Urinary bladder (tissue), 4 donors: ENCODE measurements at places on chromosomes 2 and 18. TPM values are rescaled to one million over a fixed set of nuclear protein-coding genes. Genes with fewer than 3 reads are reported as not detected.

C2orf78 gene
- polyA plus RNA-seq, result not detected

VIT gene
- 47.4 TPM for polyA plus RNA-seq

IL36G gene
- polyA plus RNA-seq, result not detected

ANKAR gene
- polyA plus RNA-seq, result 3.8 TPM

LYPD6 gene
- polyA plus RNA-seq, result 2.4 TPM

- DNase-seq, result no peak
Measured at GRCh38 chr18:26089293-26090129, 902 bp downstream of the SS18 start.

GRCh38 chr2:201008296-201008829, 44.9 kb upstream of the ORC2 start:
- DNase-seq, result no peak

GRCh38 chr2:105464325-105464724, 65.5 kb upstream of the FHL2 start:
- DNase-seq, result no peak

GRCh38 chr2:3244486-3244885, 133.1 kb downstream of the EIPR1 start:
- DNase-seq, result no peak

DNA sequence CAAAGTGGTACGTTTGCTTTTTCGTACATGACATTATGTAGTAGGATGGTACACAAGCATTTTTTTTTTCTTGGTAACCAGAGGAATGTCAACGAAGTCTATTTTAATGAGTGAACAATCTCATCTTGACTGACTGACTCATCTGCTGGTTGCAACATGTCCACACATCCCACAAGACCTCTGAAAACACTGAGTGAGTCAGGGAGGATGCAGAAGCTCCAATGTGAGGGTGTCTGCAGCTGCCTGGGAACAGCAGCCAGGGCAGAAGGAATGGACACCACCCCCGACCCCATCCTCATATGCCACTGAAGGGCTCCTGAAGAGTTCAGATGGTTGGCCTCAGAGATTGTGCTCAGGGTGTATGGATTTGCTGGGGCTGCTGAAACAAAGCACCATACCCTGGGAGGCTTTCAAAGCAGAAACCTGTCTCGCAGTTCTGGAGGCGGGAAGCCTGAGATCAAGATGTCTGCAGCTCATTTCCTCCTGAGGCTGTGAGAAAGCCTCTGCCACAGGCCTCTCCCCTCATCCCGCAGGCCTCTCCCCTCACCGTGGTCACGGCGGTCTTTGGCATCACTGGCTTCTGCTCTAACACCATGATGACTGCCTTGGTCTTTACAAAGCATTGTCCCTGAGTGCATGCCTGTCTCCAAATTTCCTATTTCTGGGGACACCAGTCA, 124.6 kb downstream of the LRATD1 start:
- no peak for DNase-seq

GRCh38 chr2:157746234-157746950, 117.7 kb upstream of the ACVR1C start:
- DNase-seq, result no peak

GRCh38 chr2:165535471-165535870, 66.0 kb downstream of the CSRNP3 start:
- no peak for DNase-seq
